ENCODE measurements at places on chromosomes 3 and 15.

DNA sequence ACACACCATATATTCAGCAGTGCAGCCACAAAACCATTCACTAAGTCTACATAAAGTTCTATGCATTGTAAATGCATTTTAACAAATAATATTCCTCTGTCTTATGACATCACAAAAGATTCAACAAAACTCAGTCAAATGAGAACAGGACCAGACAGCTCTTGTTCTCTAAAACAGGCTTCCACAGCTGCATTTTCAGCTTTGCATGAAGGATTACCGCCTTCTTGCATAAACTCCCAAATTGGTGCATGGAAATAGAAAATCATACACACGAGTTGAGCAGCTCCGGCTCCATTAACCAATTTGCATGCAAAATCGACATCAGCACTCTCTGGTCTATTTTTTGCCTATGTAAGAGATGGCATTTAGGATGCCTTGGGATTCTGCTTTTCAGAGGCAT, 66.4 kb downstream of the RFTN1 start:
- no peak for DNase-seq

GRCh38 chr3:29720665-29721064, 439.8 kb downstream of the RBMS3 start:
- DNase-seq = no peak

GRCh38 chr3:123571264-123571972, 13.4 kb downstream of the HACD2 start:
- DNase-seq = no peak

DNA sequence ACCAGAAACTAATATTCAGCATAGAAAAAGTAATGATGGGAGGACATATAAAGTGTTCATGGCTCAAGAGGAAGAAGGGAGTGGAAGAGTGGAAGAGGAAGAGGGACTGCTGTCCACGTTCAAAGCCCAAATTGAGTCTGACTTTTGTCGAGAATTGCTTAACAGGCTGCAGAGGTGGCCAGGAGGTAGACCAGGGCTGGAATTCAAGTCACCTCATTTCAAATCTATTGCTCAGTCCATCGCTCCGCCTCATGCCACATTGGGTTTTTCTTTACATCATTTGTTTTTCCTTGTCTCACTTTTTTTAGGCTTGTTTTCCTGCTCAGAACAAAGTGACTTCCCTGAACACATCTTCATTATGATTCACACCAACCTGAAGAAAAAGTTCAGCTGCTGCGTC, 97.0 kb downstream of the RPL39L start:
- no peak for DNase-seq

DNA sequence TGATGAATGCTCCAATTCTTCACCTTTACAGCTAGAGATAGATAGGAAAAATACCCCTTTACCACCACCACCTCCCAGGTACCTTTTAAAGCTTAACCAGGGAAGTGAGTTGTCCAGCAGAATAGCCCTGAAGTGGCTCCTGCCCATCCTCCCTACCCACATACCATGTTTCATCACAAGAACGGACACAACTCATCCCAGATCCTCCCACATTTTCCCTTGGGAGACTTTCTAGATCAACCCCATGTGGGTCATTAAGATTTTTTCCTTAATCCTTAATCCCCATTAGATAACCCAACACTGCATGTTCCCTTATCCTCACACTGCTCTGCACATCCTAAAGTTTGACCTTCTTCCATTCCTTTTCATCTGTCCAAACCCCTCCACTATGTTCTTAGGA, 69.3 kb downstream of the CHST2 start:
- no peak for DNase-seq

- no peak for DNase-seq
Measured at GRCh38 chr3:143184099-143184498, 64.5 kb downstream of the CHST2 start.

GRCh38 chr15:91866971-91867372, 13.5 kb downstream of the SLCO3A1 start:
- no peak for DNase-seq

DNA sequence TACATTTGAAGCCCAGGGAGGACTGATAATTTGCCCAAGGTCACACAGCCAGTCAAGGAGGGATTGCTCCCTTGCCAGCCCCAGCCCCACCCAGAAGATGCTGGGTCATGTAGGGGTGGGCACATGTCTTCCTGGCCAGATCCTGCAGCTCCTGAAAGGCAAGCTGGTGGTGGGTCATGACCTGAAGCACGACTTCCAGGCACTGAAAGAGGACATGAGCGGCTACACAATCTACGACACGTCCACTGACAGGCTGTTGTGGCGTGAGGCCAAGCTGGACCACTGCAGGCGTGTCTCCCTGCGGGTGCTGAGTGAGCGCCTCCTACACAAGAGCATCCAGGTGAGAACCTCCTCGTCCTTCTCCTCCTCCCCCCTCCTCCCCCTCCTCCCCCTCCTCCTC, 13.2 kb downstream of the ISG20 start:
- DNase-seq = no peak

GRCh38 chr15:67776600-67776999, 48.7 kb upstream of the SKOR1 start:
- no peak for DNase-seq

DNA sequence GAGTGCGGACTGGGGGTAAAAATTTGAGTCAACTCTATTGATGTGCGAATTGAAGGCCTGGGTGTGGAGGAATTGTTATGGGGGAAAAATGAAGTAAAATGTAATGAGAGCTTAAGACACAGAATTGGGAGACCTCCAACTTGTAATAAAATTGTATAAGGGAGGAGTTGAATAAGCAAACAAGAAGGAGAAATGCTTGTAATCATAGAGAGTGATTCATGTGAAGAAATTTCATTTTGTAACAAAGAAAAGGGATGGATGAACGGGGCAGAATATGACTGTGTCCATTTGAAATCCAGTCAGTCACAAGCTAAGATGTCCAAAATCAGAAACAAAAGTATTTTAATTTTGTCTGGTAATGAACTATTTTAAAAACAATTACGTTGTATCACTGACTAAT, 552.3 kb downstream of the NAALADL2 start:
- DNase-seq = no peak

DNA sequence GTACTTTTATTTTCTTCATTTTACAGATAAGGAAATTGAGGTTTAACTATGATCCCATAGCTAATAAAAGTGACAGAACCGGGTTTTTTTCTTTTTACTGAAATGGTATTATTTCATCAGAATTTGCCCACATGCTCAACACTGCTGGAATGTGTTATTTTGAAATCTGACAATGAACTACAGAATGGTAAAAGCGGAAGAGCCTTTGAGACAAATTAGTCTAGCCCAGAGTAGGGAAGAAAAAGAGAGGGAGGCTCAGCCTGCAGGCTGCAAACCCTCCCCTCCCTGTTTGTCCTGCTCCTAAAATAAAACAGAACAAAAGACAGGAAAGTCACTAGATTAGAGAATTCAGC, 100.3 kb upstream of the LIPC start:
- no peak for DNase-seq

- no peak for DNase-seq
Measured at GRCh38 chr3:55659701-55660100, 172.6 kb upstream of the WNT5A start.

GRCh38 chr3:101618726-101619125, 44.7 kb downstream of the PCNP start:
- DNase-seq = no peak

DNA sequence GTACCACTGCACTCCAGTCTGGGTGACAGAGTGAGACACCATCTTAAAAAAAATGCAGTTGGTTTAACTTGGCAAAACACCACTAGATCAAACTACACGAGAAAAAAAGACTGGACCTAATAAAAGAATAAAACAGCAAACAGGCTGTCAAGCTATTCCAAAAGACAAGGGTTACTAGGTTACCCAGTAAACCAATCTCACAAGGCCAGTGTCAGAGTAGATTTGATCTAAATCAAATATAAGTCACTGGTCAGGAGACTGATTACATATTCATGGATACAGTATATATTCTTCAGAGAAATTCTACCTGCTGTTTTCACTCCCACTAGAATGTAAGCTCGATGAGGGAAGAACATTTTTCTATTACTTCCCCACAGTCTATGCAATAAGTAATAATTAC, 2.5 kb upstream of the GANC start:
- DNase-seq = no peak

DNA sequence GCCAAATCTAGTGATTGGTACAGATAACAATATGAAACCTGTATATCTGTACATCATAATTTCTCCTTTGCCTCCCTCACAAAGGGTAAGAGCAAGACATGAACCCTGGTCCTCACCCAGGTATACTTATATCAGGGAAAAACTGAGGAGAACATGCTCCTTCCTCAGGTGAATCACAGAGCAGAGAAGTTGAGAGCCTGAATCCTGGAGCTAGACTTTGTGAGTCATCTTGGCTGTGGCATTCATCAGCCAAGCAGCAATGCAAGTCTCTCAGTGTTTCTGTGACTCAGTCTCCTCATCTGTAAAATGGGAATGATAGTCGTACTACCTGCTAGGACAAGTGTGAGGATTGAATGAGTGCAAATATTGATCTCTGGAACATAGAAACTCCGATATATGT, 165.7 kb upstream of the ADAMTS9 start:
- no peak for DNase-seq

DNA sequence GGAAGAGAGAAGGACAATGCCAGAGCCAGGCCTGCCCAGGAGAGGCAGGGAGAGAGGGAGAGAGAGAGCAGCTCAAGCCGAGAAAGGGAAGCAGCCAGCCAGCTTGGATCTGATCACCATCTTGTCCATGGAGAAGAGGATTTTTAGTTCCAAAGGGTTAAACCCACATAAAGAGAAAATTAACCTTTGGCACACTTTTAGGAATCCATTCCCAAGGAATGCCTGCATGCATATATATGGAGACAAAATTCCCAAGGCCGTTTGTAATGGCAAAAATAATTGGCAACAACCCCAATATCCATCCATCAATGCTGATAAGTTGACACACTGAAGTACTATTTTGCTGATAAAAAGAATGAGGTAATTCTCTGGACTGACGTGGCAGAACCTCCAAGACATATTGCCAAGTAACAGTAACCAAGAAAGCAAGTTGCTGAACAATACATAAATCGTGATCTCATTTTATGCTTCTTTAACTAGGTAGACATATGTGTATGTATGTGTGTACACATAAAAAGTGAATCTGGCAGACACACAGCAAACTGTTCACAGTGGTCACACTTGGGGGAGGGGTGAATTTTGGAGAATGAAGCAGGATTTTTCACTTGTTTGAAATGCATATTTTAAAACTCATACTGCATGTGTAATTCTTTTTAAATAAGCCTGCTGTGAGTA, 7.5 kb upstream of the STRA6 start:
- peak; percentile 80 for DNase-seq
